Mucosa of gallbladder (tissue), 1 donor: ENCODE measurements at places on chromosomes 6 and 20. TPM values are rescaled to one million over a fixed set of nuclear protein-coding genes. Genes with fewer than 3 reads are reported as not detected.

RGS17 gene
- total RNA-seq, result 3.5 TPM

SSTR4 gene
- not detected for total RNA-seq

PAX1 gene
- total RNA-seq, result not detected

APCDD1L gene
- total RNA-seq, result 1.1 TPM

LBP gene
- 0.55 TPM for total RNA-seq

BPIFA1 gene
- total RNA-seq, result not detected

CD109 gene
- total RNA-seq, result 3.9 TPM

GRCh38 chr20:54017846-54018245 lies 52.5 kb downstream of the BCAS1 start:
- DNase-seq, result no peak

DNA sequence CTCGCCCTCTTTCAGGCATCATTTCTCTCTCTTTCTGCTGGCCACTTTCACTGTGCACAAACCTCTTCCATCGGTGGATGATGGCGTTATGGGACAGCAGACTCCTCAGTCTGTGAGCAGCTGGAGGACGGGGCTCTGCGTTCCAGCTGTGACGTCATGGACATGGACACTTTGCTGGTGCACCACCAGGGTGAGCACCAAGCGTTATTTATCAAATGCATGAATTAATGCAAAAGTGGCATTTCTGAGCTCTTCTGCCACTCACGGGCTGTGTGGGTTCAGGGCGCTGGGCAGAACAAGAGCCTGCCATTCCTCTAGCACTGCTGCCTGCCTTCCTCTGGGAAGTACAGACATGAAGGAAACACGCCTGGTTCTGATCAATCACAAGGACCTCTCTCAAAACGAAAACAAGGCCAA lies 82.9 kb upstream of the MPC1 start:
- DNase-seq, result peak; percentile 33

GRCh38 chr6:44868910-44869309 lies 459.2 kb upstream of the RUNX2 start:
- no peak for DNase-seq

DNA sequence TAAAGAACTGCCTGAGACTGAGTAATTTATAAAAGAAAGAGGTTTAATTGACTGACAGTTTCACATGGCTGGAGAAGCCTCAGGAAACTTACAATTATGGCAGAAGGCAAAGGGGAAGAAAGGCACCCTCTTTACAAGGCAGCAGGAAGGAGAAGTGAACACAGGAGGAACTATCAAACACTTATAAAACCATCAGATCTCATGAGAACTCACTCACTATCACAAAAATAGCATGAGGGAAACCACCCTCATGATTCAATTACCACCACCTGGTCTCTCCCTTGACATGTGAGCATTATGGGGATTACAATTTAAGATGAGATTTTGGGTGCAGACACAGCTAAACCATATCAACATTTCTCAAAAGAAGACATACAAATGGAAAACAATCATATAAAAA lies 266.3 kb downstream of the EPM2A start:
- no peak for DNase-seq

DNA sequence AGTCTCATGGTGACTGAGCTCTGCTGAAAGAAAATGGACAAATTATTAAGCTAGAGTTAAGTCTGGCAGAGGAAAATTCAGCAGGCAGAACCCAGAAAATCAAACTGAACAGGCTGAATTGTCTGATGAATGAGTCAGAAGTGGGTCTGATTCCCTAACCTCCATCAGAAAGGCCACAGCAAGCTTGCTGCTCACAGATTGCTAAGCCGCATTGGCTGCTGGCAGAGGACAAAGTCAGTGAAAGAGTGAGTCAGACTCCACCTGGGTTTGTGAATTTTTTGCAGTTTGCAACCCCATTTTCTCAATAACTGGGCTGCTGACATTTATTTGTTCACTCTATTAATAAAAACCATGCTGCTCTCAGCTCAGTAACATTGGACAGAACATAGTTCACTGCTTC lies 191.3 kb downstream of the EPM2A start:
- DNase-seq, result no peak

- no peak for DNase-seq
Observed at GRCh38 chr20:36061754-36062153, 92.8 kb upstream of the EPB41L1 start.

DNA sequence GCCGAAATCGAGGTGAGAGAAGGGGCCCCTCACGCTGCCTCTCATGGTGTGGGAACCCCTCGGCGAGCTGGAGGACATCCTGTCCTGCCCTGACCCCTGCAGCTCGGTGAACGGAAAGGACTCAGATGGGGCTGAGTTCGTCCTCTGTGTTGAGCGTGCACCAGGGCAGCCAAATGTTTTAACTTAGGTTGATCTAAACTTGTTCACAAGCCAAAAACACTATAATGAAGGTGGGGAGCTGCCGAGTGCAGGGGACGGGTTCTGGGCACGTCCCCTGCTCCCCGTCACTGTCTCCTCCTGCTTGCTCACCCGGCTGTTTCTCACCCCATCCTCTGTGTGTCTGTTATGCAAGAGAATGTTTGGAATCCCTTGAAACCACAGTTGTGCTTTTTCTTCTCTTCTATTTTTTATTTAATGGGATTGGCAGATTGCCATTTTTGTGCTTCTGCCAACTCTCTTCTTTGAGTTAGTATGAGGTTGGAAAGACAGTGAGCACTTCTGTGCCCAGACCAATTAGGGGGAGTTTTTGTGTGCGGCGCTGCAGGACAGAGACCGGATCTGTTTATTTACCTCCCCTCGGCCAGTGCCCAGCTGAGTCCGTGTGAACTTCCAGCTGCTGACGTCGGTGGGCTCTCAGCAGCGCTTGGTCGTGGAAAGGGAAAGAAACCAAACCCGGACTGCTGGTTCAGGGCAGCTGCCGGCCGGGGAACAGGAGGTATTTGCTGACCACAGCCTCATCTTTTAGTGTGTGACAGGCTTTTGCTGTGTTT lies 158.1 kb downstream of the DTNBP1 start:
- peak; percentile 70 for DNase-seq

GRCh38 chr20:46021361-46022359 lies 7.4 kb upstream of the SLC12A5 start:
- no peak for DNase-seq

DNA sequence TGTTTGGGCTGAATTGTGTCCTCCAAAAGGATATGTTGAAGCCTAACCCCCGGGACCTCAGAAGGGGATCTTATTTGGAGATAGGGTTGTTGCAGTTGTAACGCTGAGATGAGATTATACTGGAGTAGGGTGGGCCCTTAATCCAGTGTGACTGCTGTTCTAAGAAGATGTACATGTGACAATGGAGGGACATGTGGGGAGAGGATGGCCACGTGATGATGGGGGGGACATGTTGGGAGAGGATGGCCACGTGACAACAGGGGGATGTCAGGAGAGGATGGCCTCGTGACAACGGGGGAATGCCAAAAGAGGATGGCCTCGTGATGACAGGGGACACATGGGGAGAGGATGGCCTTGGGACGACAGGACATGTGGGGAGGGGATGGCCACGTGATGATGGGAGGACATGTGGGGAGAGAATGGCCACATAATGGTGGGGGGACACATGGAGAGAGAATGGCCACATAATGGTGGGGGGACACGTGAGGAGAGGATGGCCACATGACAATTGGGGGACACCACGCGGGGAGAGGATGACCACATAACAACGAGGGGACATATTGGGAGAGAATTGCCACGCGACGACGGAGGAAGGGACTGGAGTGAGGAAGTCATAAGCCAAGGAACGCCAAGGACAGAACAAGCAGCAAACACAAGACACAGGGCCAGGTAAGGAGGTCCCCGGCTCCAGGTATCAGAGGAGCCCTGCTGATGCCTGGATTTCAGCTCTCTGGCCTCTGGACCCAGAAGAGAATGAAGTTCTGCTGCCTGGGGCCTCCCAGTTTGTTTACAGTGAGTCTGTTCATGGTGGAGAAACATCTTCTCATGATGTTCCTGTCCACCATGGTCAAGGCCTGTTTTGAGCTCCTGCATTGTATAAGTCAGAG lies 29.2 kb downstream of the SYNJ2 start:
- no peak for DNase-seq

- no peak for DNase-seq
Observed at GRCh38 chr6:148535976-148536375, 193.3 kb downstream of the SASH1 start.

GRCh38 chr6:157989541-157990289 lies 8.1 kb downstream of the SYNJ2 start:
- DNase-seq, result peak; percentile 71

DNA sequence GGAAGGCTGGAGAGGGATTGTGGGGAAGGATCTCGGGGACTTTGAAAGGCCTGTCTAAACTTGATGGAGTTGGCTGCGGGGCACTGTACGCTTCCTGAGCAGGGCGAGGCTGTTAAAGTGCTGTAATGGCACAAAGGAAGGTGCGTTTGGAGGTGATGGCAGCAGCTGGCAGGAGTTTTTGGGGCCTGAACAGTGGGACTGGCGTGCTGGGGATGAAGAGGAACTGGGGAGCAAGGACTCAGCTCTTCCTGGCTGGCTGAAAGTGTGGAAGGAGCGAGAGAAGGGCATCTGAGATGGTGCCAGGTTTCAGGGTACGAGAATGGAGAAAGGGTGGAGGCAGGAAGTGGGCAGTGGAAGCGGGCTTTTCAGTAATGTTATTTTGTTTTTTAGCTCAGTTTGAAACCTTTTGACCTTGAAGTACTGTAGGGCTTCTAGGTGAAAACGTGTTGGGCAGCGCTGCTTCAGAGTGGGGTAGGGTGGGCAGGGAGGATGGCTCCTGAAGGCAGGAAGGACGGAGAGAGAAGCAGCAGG lies 8.0 kb downstream of the TMEM181 start:
- DNase-seq, result no peak

GRCh38 chr20:19828232-19828631 lies 70.2 kb downstream of the RIN2 start:
- DNase-seq, result no peak

DNA sequence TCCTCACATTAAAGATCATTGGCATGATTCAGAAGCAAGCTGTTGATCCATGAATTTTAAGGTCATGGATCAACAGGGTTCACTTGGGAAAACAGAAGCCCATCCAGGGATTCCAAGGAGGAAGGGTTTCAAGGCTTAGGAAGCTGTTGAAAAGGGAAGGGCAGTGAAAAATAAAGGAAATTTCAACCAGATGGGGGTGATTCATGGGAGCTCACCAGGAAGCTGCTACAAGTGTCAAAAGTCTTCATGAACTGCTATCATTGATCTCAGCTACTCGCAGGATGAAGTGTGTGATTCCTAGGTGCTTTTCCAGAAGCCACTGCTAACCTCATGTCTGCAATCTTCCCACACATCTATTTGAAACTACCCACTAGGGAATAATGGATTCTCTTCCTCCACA lies 26.2 kb downstream of the ADTRP start:
- no peak for DNase-seq

GRCh38 chr20:58634521-58635278 lies 16.4 kb upstream of the STX16 start:
- no peak for DNase-seq

DNA sequence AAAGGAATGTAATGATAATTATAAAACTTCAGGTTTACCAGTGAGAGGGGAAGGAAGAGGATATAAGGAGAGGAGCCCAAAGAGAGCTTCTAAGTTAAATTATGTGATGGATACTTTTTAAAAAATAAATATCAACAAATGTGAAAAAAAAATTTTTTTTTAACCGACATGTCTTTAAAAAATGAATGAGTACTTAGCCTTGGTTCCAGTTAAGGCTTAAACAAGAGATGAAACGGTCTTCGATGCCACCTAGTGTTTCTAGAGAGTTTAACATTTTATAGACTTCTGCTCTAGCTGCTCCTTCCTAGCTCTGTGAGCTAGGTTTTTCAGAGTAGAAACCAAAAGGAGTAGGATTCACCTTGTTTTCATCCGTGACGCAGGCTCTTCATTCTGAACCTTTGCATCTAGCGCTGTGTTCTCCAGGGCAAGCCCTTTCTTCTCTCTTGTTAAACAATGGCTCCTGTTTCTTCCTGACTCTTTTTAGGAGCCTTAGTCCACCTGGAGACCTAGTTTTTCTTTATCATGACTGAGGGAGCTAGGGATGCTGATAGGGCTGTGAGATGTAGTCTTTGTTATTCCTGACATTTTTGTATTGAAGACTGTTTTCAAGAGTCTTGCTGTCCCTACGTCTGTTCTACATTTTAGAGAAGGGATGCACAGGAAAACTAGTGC lies 42.4 kb upstream of the GNRH2 start:
- no peak for DNase-seq

GRCh38 chr20:53937929-53938367 lies 132.4 kb downstream of the BCAS1 start:
- DNase-seq, result no peak

DNA sequence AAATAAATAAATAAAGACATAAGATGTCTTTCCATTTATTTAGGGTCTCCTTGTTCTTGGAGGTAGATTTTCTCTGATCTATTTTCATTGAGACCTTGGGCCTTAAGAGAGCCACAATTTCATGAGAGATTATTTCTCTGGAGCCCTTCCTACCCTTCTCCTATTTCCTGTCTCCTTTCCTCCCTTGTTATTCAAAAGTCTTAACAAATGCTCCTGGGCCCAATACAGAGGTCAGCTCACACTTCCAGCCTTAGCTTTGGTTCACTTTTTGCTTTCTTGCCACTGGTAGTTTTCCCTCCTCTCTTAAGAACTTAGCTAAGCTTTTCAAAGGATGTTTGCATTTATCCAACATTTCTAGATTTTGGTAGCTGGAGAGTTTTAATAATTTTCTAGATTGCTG lies 44.0 kb downstream of the PTPRA start:
- no peak for DNase-seq

- DNase-seq, result no peak
Observed at GRCh38 chr6:138227316-138227781, 9.1 kb upstream of the PBOV1 start.

DNA sequence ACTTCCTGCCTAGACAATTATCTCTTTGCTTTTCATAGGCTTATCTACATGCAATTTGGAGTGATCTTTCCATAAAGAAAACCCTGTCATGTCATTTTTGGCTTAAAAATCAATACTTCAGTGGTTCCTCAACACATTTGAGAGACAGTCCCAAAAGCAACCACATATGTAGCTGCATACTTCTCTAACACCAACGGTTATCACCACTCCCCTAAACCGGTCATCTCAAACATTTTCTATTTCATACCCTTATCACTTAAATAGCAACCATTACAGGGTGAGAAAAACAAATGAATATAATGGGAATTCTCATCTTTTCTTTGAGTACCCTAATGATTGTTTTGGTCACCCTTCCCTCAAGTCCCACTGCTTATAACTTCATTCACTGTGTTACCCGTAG lies 5.1 kb downstream of the GLO1 start:
- no peak for DNase-seq

DNA sequence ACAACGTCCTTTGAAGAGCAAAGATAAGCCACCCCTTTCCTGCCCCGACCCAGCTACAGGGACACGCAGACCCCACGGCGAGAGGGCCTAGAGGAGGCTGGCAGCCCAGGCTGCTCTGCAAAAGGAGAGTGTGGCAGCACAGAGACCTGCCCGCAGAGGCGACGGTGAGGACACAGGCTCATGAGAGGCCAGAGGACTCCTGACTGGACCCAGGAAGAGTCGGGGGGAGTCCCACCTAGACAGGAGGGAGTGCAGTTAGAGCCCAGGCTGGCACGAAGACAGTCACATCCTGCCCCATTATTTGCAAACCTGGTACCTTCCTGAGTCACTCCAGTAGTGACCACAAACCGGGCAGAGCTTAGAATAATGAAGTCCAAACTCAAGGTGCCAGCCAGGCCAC lies 227.7 kb upstream of the CDH4 start:
- no peak for DNase-seq
